ENCODE measurements at places on chromosomes 1 and 21. TPM values are rescaled to one million over a fixed set of nuclear protein-coding genes. Genes with fewer than 3 reads are reported as not detected.
A peak's percentile ranks its signal among the peaks of the same experiment; 100 is the strongest.

GRCh38 chr1:67883069-67883468 lies 49.8 kb upstream of the GNG12 start:
- no peak for DNase-seq

- DNase-seq: no peak
Observed at GRCh38 chr21:29243188-29243587, 55.5 kb upstream of the BACH1 start.

GRCh38 chr1:230112131-230112701 lies 45.2 kb downstream of the GALNT2 start:
- DNase-seq: no peak

- no peak for DNase-seq
Observed at GRCh38 chr1:197781968-197782721, 6.9 kb upstream of the DENND1B start.

DNA sequence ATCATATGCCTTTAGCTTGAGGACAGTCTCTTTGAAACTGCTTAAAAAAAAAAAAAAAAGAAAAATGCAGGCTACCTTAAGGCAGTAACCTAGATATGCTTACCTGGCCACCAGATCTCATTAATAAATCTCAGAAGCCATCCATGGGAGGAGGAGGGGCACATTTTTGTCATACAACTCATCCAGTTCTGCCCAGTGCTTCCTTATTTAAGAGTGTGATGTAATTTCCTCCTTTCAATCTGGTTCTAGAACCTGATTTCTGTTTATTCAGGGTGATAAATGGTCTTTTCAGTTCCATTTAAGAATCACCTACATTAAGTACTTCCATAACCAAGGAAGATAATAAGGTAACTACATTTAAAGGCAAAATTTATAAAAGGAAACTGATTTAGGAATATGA lies 6.1 kb downstream of the ERRFI1 start:
- no peak for DNase-seq

DNA sequence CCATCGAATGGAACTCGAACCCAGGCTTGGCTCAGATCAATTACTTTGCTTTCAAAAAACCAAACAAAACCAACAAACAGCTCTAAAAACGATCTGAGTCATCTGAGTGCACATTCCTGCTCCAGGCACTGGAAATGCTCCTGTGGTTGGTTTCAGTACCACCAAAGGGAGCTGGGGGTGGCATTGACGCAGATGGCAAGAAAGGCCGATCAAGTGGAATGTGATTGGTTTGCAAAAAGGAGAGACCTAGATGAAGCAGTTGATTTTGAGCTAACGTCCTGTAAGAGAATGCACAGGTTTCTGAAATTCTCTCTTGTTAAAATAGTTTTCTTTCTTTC lies 39.5 kb downstream of the PIK3CD start:
- DNase-seq: no peak

- DNase-seq: no peak
Observed at GRCh38 chr1:52007215-52008002, 16.9 kb upstream of the RAB3B start.

- no peak for DNase-seq
Observed at GRCh38 chr21:17231771-17232170, 281.1 kb upstream of the CXADR start.

DNA sequence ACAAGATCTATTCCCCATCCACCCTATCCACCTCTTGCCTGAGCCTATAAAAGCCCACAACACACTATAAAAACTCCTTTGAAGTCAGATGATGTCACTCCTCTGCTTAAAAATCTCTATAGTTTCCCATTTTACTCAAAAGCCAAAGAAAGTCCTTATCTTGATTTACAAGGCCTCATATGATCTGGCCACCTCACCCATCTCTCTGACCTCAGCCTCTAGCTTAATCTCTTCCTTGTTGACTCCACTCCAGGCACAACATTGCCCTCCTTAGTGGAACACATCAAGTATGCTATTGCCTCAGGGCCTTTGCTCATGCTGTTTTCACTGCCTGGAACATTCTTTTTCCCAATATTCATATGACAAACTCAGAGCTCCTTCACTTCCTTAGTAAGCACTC lies 33.3 kb downstream of the ZNF281 start:
- DNase-seq: no peak

DNA sequence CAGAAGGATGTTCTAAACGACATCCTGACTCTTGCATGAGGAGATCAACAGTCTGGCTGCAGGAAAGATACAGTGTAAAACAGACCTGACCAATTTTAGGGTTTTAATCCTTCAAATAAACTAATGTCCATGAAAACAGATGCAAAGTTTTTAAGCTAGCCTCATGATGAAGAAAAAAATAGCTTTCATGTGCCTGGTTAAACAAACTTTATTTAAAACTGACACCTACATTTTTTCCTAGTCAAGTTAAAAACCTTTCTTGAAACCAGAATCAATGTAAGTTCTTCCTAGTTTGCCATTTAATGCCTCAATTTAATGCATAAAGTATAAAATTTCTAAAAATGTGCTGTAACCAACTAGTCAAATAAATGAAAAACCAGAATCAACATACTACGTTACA lies 2.9 kb downstream of the WDR26 start:
- no peak for DNase-seq

DNA sequence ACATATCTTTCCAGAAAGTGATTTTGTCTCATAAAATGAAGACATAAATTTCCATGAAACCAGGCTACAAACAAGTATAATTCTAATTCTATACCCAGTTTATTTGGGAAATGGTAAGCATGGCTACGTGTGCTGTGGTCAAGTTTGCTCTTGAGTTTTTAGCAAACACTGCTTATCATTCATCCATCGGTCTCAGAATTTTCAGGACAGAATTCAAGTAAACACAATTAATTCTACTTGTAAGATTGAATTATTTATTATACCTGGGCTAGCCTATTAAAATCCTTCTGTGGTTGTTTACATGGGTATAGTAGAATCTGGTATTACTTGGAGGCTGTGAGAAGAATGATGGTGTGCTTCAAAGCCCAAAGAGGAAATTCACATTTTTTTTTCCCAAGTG lies 68.3 kb downstream of the CHIA start:
- no peak for DNase-seq

- DNase-seq: peak; percentile 91
Observed at GRCh38 chr1:234997896-234998741, 130.5 kb downstream of the TOMM20 start.

GRCh38 chr1:57860325-57860724 lies 436.5 kb upstream of the DAB1 start:
- no peak for DNase-seq

DNA sequence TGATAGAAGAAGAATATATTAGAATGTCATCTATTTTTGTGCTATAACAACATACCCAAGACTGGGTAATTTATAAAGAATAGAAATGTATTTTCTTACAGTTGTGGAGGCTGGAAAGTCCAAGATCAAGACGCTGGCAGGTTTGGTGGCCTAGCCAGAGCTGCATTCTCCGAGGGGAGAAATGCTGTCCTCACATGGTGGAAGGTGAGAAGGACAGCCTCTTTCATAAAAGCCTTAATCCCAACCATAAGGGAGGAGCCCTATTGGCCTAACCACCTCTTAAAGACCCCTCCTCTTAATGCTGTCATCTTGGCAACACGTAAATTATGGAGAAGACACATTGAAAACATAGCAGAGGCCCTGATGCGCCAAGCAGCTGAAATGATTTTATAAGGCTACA lies 60.1 kb upstream of the KAZN start:
- no peak for DNase-seq

DNA sequence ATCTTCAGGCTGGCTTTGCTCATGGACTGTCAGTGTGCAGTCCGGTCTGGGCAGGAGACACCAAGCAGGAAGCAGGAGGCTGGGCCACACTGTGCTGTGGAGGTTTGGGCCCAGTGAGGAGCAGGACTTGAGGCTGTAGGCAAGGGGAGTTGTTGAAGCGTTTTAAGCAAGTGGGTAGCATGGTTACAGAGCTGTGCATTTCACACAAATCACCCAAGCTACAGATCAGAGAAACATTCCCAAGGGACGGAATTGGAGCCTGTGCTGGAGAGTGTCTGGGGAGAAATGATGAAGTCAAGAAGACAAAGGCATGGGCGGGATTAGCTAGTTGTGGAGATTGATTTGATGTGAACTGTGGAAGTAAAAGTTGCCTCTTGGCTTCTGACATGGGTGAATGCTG lies 60.9 kb downstream of the KIF21B start:
- no peak for DNase-seq

SNRPE gene
- total RNA-seq: 72.3 TPM

SEMA4A gene
- 8.0 TPM for total RNA-seq

IGSF9 gene
- 0.42 TPM for total RNA-seq

TP73 gene
- not detected for total RNA-seq

ZBTB18 gene
- total RNA-seq: 11.7 TPM

HPDL gene
- 0.83 TPM for total RNA-seq

ERG gene
- 25.8 TPM for total RNA-seq
